Lower lobe of right lung (tissue), 2 donors: ENCODE measurements at places on chromosomes 4 and X. TPM values are rescaled to one million over a fixed set of nuclear protein-coding genes. Genes with fewer than 3 reads are reported as not detected.

Gene TAF7L
- total RNA-seq = not detected

GRCh38 chrX:9614016-9614415 lies 149.2 kb downstream of the TBL1X start:
- no peak for DNase-seq
- H3K36me3 ChIP-seq = no peaks in the 10 kb centered on the region
- H3K27me3 ChIP-seq = no peaks in the 10 kb centered on the region
- H3K4me3 ChIP-seq = no peak overlapping the region

Gene CITED1
- total RNA-seq = 0.65 TPM

DNA sequence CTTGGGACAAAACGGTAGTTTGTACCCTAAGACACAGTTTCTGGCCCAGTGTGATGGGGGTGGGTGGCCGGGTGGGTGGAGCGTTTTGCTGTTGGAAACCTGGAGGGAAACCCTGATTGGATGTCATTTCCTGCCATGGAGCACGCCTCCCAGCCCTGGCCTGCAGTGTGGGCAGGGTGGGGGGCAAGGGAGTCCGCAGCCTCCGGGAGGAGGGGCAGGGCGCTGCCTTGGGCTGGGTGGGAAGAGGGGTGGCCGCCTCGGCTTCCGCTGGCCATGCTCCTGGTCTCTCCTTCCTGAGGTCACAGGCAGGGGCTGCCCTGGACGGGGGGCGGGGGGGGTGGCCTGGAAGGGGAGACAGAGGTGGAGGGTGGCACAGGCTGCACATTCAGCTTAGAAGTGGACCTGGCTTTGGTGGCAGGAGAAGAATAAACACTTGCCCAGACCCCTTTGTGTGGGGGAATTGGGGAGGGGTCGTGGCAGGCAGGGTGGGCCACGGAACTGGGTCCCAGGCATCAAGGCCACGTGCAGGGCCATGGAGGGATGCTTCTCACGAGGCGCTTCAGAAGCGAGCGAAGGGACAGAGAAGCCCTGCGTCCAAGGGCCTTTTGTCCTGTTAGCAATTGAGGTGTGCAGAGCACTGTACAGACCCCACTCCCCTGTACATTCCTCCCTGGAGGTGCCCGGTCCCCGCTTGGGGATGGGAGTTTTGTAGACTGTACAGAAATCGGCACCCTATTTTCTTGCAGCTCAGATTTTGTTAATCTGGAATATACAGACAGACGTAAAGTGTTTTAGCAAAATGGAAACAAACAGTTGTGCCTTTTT lies 6.2 kb downstream of the NAT8L start:
- no peak overlapping the region for H3K27ac ChIP-seq
- no peak overlapping the region for H3K4me3 ChIP-seq
- no peaks in the 10 kb centered on the region for H3K4me1 ChIP-seq
- no peaks in the 10 kb centered on the region for H3K36me3 ChIP-seq
- DNase-seq = no peak
- peaks cover 34% of the 10 kb centered on the region for H3K27me3 ChIP-seq

Gene PAGE5
- not detected for total RNA-seq

Gene TLR1
- 35.3 TPM for total RNA-seq

DNA sequence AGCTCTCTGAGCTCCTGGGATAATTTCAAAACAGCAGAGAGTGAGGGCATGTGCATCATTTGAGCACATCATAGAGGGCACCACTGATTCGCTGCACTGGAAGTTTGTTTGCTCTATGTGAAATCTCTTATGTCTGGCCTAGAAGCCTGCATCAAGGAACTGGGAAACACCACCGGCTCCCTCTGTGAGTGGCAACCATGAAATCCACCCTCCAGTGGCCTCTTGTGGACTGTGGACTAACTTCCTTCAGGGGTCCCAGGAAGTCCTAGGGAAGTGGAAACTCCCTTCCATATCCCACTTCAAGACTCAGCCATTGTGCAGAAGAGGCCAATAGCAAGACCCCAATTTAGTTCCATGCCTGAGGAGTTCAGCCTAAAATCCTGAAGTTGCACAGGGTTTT lies 48.0 kb upstream of the IGFBP7 start:
- no peak overlapping the region for H3K27ac ChIP-seq
- H3K36me3 ChIP-seq = no peaks in the 10 kb centered on the region

Gene MAP7D2
- 0.35 TPM for total RNA-seq

Gene TEX13C
- not detected for total RNA-seq

DNA sequence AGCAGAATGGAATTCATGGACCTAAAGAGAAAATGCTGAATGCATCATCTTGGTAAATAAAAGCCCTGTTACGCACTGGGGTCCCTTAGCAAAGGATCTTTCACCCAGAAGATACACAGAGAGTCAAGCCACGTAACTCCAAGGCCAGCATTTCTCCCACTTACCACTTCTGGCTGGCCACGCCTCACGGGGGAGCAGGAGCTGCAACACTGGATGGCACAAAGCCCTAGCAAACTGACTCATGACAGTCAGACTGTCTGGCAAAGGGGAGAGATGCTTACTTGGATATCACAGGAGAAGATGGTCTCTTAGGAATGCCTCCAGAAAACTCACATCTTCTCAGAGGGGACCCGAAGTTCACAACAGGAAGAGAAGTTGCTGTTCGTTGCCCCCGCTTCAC lies 51.4 kb upstream of the BCLAF3 start:
- H3K4me1 ChIP-seq = no peaks in the 10 kb centered on the region
- H3K36me3 ChIP-seq = no peaks in the 10 kb centered on the region
- no peaks in the 10 kb centered on the region for H3K27me3 ChIP-seq
- no peak for DNase-seq
- no peak overlapping the region for H3K27ac ChIP-seq
- no peak overlapping the region for H3K4me3 ChIP-seq

GRCh38 chr4:3791910-3792542 lies 25.8 kb downstream of the ADRA2C start:
- DNase-seq = peak; percentile 55
- H3K4me1 ChIP-seq = no peaks in the 10 kb centered on the region
- no peaks in the 10 kb centered on the region for H3K27me3 ChIP-seq
- no peak overlapping the region for H3K27ac ChIP-seq
- H3K36me3 ChIP-seq = no peaks in the 10 kb centered on the region
